ENCODE measurements at places on chromosomes 4 and X.

DNA sequence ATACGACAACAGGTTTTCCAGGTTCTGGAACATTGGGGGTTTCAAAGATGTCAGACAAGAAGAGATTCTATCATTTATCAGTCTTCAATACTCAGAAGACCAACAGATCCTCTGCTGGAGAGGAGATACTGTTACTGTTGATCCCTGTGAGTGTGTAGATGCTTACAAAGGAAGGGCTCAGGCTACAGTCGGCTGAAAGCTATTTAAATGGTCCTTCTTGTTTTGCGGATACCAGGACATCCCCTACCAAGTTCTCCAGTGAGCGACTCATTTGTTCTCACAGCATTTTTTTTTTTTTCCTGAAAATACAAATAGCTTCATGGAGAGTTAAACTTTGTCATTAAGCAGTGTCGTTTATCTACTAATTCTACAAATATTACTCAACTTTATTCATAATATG lies 201.6 kb downstream of the CAMK2D start:
- H3K36me3 ChIP-seq = no peaks in the 10 kb centered on the region
- H3K4me1 ChIP-seq = peaks cover 20% of the 10 kb centered on the region
- DNase-seq = no peak
- no peaks in the 10 kb centered on the region for H3K27me3 ChIP-seq
- H3K27ac ChIP-seq = no peak overlapping the region

- peaks cover 25% of the 10 kb centered on the region for H3K4me1 ChIP-seq
- peak overlapping the region; percentile 88 for H3K27ac ChIP-seq
- no peaks in the 10 kb centered on the region for H3K36me3 ChIP-seq
- peak; percentile 60 for DNase-seq
- H3K4me3 ChIP-seq = peak overlapping the region; percentile 75
These were observed 716 bp downstream of the FHIP1A start for GRCh38 chr4:151409470-151410313.

- H3K36me3 ChIP-seq = no peaks in the 10 kb centered on the region
- no peak overlapping the region for H3K4me3 ChIP-seq
- no peak overlapping the region for H3K27ac ChIP-seq
- no peaks in the 10 kb centered on the region for H3K4me1 ChIP-seq
These were observed 971.8 kb upstream of the AGA start for GRCh38 chr4:178414042-178414441.

GRCh38 chr4:156321203-156321602 lies 367.5 kb upstream of the CTSO start:
- no peaks in the 10 kb centered on the region for H3K4me1 ChIP-seq
- no peak overlapping the region for H3K4me3 ChIP-seq
- H3K36me3 ChIP-seq = no peaks in the 10 kb centered on the region
- H3K27ac ChIP-seq = no peak overlapping the region
- H3K27me3 ChIP-seq = no peaks in the 10 kb centered on the region
- peak; percentile 3 for DNase-seq

DNA sequence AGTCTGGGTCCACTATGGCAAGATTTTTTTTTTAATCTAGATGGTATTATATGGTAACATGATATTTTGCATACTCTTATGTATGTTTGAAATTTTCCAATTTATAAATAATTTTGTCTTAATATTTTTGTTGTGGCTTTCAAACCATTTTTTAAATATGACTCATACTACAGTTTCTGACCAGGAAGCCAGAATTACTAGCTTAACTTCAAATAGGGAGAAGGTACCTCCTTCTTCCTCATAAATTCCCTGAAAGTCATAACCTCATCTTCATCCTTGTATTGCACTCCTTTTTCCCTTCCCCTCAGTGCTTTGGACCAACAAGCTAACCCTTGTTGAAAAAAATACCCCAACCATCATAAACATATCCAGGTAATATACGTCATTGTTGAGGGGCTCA lies 21.6 kb downstream of the ARAP2 start:
- H3K36me3 ChIP-seq = no peaks in the 10 kb centered on the region
- H3K4me3 ChIP-seq = no peak overlapping the region
- H3K4me1 ChIP-seq = peaks cover 24% of the 10 kb centered on the region
- no peak overlapping the region for H3K27ac ChIP-seq
- peak; percentile 42 for DNase-seq

All from PC-9 (cell line).